ENCODE measurements at places on chromosomes 6 and 20.

- no peak for DNase-seq
Measured at GRCh38 chr6:144797881-144798589, 512.9 kb downstream of the UTRN start.

DNA sequence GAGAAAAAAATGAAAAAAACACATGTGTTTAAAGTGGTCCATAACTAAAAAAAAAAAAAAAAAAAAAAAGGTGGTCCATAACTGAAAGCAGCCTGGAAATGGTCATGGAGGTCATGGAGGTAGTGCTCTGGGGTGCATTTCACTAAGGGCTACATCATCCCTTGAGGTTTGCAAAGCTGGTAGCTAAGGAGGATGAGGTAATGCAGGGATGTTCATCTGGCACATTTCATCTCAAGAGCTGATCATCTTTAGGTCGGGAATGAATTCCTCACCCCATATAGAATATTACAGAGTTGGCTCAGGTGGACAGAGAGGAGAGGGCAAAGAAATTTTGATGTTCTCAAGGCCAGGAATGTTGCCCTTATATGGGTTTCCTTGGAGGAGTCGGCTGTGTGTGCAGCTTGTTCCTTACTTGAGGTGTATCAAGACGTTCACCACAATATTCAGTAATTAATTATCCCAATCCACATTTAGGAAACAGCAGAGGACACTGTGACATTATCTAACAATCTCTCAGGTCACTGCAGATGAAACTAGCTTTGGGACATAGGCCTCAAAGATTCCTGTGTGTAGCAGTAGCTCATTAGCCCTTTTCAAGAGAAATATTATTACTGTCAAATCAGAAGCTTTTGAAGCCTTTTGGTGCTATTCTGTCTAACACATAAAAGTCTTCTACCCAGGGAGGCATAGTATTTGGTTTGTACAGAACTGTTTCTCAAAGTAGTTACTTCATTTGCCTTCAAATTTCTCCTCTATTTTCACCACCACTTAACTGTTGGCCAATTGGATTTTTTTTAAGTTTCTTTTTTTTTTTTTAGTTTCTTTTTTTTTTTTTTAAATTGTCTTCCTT is 46.8 kb downstream of the CYP24A1 start:
- no peak for DNase-seq

DNA sequence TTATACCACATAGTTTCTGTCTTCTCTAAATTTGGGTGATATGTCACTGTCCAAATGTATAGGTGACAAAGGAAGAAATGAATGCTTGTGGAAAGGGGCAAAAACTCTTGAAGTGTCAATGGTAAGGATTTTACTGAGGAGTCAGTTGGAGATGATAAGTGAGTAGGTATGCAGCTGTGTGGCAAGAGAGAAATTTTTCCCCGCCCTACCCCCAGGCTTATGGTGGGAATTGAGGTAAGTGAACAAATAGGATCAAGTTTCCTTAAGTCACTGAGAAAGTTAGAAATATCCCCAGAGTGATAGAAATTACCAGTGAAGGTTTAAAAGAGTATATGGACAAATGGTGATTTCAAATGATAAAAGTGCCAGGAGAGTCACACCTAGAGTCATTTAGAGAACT is 11.8 kb downstream of the DSE start:
- DNase-seq, result no peak

DNA sequence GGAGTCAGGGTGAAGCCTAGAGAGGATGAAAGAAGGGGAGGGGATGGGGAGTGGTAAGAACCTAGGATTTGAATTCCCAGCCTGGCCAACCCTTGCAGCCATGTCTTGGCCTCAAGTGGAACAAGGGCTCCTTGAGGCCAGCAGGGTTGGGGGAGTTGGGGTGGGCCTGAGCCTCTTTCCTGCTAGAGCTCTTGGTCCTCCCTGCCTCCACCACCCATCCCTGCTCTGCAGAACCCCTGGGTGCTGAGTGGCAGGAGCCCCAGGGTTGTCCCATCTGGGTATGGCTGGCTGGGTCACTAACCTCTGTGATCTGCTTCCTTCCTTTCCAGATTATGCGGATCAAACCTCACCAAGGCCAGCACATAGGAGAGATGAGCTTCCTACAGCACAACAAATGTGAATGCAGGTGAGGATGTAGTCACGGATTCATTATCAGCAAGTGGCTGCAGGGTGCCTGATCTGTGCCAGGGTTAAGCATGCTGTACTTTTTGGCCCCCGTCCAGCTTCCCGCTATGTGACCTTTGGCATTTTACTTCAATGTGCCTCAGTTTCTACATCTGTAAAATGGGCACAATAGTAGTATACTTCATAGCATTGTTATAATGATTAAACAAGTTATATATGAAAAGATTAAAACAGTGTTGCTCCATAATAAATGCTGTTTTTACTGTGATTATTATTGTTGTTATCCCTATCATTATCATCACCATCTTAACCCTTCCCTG is 8.3 kb downstream of the VEGFA start:
- DNase-seq, result no peak

DNA sequence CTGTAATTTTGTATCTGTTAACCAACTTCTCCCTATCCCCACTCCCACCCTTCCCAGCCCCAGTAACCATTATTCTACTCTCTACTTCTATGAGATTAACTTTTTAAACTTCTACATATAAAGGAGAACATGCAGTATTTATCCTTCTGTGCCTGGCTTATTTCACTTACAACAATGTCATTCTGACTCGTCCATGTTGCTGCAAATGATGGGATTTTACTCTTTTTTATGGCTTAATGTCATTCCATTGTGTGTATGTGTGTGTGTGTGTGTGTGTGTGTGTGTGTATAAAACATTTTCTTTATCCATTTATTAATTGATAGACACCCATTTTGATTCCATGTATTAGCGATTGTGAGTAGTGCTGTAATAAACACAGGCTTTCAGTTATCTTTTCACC is 76.1 kb downstream of the COL19A1 start:
- no peak for DNase-seq

GRCh38 chr20:1094751-1095150 is 23.7 kb upstream of the PSMF1 start:
- DNase-seq, result no peak

DNA sequence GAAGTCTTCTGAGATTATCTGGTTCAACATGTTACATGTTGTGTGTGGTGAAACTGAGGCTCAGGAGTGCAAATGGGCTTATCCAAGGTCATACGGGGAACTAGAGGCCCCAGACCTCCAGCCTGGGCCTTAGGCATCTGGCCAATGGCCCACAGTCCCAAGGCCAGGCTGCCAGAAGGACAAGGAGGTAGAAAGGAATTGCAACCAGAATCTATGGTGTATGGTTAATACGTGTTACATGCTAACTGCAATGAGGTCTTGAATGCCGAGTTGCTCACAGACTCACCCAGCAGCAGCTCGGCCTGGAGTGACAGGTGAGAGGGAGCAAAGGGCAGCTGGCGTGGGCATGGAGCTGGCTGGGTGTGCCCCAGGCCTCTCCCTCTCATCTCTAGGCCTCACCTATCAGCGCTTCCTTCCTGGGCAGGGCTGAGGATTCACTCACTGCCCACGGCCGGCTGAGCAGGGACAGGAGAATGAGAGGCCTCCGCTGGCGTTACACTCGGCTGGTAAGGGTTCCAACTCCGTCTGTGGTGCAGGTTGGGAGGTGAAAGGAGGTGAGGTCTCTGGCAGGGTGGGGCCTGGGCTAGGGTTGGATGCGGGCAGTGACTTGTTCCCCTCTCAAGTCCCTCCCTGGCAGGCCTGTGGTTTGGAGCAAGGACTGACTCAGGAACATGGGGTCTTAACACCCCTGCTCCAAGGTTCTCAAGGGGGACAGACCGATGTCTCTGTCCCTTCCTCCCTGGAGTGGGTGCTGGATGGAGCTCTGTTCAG is at the start of gene TLDC2:
TLDC2 (plus strand) TSS at position 437 of the 771 bp plus-strand sequence; CDS start at position 474, 37 bp downstream.
- DNase-seq, result no peak

DNA sequence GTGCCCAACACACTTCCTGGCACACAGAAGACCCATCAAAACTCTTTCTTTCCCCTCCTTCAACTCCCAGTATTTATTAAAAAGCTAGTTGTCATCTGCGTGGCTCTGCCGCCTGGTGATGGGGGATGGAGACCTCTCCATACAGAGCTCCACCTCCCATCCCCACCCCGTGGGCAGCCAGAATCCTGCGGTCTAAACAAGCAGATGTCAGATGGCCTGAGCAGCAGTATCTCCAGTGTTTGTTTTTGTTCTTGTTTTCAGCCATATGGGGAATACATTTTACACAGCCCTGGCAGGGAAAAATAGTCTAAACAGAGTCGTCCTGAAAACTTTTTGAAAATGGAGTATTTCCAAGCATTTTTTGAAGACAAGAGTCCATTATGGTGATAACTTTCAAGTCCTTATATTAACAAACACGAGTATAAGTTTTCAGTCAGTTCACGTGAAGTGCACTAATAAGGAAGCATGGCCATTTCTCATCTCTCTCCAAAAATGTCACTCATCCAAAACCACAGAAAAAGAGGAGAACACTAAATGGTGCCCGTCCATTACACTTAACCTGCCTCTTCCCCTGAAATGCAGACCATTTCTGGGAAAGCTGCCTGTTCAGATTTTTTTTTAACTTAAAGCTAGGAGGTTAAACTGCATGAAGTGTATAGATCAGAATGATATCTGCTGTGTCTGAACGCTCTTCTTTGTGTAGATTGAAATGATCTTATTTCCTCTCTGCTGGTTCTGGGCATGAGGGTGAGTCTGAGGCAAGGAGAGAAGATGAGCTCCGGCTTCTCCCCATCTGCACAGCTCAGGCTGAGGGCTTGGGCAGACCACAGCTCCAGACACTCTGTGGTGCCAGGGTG is 91.0 kb downstream of the TCP11 start:
- DNase-seq, result no peak

DNA sequence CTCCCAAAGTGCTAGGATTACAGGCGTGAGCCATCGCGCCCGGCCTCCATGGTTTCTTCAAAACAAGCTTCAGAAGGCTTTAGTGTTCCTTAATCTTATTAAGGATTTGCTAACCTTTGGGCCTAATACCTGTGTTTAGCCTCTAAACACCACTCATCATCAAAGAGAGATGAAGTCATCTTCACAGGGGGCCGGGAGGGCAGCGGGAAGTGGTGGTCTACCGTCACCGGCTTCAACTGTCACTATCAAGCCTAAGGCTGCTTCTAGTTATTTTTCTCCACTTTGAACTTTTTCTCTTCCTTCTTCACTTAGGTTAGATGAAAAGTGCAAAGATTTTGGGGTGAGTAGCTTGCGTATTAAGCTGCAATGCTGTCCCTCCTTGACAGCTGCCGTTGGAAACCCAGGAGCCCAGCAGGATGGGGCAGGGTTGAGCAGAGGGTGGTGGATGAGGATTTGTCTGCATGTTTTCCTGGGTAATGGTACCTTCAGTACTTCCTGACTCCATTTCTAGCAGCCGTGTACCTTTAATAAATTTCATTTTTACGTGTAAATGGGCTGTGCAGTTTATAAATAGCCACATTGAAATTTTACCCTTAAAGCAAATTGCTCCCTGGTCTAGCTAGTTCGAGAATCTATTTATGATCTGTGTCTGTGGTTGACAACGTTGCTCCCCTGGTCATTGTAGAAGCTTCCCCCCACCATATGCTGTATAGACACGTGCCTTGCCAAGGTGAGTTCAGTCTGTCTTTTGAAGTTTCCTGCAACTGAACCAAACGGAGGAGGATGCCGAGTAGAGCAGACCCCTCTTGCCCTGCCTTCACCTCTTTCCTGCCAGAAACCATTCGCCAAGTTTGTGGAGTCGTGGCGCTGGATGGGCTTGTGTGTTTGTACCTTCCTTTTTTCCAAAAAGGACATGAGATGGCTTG is 64.8 kb downstream of the SYNJ2 start:
- DNase-seq, result peak; percentile 35

- DNase-seq, result no peak
Measured at GRCh38 chr20:50309280-50309763, 118.7 kb downstream of the CEBPB start.

- peak; percentile 28 for DNase-seq
Measured at GRCh38 chr6:30238178-30238795, 25.1 kb upstream of the TRIM26 start.

- DNase-seq, result peak; percentile 39
Measured at GRCh38 chr20:21100578-21101452, 5.3 kb downstream of the LINC00237 start.

GRCh38 chr6:161901740-161902426 is 628.0 kb upstream of the AGPAT4 start:
- no peak for DNase-seq

GRCh38 chr6:116533233-116533957 is 12.1 kb downstream of the TRAPPC3L start:
- no peak for DNase-seq

DNA sequence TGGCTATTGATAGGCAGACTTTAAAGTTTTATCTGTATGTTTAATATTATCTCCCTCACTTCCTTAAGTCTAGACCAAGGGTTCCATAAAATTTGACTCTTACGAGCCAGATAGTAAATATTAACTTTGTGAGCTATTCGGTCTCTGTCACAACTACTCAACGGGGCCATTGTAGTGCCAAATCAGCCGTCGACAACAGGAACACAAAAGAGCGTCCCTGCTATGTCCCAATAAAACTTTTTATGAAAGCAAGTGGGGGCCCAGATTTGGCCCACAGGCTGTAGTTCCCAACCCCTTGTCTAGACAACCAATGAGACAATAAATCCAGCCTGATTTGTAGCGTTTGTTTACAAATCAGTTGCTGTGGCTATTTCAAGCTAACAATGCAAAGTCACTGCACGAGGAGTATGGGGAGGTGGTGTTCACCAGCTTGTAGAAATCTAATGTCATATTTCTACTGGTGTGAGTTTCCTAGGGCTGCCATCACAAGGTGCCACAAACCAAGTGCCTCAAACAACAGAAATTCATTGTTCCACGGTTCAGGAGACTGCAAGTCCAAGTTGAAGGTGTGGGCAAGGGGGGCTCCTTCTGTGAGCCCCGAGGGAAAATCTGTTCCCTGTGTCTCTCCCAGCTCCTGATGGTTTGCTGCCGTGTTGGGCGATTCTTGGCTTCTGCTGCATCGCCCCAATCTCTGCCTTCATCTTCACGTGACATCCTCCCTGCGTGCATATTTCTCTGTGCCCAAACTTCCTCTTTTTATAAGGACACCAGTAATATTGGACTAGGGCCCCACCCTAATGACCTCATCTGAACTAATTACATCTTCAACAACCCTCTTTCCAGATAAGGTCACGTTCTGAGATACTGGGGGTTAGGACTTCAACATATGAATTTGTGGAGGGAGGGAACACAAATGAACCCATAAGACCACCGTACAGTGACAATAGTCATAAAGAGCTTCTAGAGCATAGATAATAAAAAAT is 356.0 kb upstream of the JARID2 start:
- DNase-seq, result no peak

DNA sequence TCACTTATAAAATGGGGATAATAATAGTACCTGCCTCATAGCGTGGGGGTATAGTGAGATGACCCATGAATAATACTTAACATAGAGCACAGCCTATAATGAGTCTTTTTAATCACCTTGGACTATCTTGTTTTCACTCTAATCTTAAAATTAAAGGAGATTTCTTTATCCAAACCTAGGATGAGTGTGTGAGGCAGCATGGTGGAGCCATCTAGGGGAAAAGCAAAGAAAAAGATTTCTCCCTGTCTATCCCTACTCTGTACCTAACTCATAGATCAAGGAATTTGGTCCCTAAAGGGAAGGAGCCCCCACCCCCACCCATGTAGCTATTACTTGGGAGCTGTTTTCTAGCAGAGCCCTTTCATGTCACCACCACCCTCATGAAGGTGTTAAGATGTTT is 45.2 kb upstream of the PAK5 start:
- no peak for DNase-seq

GRCh38 chr20:51319522-51319921 is 223.0 kb downstream of the NFATC2 start:
- no peak for DNase-seq
